Cerebellar cortex (tissue), 1 donor: ENCODE measurements at places on chromosomes 2 and 18.

DNA sequence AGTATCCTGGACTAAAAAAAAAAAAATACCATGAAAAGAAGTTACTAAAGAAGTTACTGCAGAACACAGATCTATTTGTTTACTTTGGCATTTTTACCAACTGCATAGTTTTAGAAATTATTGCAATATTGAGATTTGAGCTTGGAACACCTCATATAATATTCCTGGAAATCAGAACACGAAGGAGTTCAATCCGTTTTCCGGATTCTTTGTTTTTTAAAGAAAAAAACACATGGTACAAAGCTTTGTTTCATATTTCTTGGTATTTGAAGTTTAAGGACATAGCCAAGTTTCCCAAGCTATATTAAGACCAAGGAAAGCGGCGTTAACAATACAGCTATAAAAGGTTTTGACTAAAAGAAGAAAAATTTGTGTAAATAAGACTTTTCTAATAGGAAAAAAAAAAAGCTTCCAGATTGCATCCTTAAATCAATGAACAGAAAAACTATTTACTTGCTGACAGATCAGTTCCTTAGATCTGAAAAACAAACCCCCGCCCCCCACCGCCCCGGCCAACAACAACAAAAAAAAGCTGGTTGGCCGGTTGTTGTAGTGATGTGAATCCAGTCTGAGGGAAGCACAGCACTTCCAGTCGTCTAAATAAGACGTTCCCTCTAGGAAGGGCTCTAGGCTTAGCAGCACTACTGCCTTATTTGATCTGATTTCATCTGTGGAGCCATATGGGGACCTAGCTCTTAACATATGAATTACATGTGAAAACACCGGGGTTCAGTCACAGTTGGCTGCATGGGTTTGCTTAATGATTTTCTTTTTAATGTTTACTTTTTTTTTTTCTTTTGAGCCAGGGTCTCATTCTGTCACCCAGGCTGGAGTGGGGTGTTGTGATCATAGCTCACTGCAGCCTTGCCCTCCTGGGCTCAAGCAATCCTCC, 2.5 kb upstream of the RHOB start:
- peak; percentile 63 for DNase-seq

GRCh38 chr2:204538182-204539018, 6.9 kb upstream of the PARD3B start:
- no peak for DNase-seq

DNA sequence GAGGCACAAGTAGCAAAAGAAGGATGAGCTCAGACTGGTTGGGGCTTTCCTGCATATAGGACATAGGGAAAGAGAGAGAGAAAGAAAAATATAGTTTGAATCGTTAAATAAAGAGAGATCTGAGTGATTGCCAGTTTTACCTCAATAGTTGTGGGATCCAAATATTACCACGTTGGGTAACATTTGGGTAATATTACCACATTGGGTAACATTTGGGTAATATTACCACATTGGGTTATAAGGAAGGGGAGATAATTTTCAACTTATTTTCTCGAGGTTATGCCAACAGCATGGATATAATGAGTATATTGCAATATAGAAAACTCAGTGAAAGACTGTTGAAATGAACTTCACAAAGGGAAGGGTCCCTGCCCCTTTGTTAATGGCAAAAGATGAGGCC, 20.7 kb downstream of the SP140 start:
- DNase-seq, result no peak

DNA sequence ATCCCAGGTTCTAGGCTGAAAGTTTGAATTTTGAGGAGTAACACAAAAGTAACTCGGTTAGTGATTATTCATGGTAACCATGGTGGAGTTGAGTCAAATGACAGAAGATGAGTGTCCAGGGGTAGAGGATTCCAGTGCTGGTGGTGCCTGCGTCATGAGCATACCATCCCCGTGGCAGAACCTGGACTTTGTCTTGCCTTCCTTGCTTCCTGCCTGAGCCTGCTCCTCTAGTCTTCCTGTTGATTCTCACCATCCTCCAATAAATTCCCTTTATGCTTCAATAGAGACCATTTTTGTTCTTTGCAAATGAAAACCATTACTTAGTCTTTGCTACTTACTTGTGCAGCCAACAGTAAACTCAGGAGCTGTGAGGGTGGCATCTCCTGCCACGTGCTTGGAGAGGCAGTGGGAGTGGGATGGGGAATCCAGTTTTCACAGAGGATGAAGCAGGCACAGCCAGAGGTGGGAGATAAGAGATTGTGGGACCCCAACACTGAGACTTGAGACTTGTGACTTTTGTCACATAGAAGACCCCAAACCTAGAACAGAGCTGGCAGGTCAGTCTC, 4.1 kb upstream of the YES1 start:
- no peak for DNase-seq

- DNase-seq, result no peak
These were observed 54.9 kb downstream of the TMEFF2 start for GRCh38 chr2:192139813-192140212.

DNA sequence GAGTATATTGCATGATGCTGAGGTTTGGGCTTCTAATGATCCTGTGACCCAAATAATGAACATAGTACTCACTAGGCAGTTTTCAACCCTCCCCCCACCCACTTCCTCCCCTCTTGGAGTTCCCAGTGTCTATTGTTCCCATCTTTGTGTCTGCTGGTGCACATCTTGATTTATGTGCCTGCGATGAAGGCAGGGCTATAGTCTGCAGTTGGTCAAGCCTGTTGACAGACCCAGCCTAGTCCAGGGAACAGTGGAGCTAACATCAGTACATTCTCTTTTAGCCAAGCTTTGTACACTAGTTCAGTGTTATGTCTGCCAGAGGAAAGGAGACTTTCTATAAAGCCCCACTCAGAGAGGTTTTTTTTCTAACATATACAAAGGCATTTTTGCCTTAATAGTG, 287.6 kb downstream of the CPS1 start:
- no peak for DNase-seq

DNA sequence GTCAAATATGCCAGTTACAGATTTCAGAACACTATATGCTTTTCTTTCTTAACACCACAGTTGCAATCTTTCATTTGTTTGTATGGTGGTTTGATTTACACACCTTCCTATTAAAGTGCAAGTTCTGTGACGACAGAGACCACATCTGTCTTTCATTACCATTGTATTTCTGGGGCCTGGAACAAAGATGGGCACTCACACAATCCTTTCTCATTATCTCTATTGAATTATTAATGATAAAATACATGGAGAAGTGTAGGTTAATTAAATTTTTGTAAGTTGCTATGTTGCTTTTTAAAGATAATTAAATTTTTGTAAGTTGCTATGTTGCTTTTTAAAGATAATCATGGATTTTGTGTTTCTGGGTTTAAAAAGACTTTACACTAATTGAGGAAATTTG, 79.9 kb downstream of the KCTD18 start:
- DNase-seq, result no peak

DNA sequence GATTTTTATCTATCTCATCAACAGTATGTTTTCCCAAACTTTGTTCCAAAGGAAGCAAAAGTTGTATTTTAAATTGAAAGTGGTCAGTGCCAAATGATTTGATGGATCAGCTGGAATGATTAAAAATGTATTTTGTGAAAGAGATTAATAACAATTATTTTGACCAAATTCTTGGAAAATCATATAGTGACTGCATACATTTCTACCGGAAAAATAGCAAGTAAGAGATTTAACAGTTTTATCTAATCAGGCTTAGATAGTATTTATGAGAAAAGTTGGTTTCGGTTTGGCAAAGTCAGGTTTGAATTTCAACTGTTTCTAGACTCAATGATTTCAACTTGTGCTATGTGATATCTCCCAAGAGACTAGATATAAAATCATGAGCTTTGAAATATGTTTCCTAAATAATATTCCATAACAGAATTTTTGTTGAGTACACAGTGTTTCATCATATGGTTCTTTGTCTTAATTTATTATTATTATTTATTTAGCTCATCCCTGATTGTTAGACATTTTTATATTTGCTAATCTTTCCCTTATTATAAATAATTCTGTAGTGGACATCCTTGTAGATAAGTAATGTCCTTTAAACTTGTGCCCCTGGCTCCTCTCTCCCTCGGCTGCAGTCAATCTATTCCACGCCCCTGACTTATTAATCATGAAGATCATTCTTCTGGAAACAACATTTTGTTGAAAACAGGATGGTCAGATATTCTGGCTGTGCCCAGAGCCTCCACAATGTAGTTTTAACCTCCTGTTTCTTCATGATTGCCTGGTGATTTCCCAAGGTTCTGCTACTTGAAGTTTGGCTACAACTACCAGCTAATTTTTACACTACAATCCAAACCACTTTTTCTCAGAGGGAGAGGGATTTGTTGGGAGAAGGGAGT, 520.7 kb upstream of the TCF4 start:
- DNase-seq, result no peak

DNA sequence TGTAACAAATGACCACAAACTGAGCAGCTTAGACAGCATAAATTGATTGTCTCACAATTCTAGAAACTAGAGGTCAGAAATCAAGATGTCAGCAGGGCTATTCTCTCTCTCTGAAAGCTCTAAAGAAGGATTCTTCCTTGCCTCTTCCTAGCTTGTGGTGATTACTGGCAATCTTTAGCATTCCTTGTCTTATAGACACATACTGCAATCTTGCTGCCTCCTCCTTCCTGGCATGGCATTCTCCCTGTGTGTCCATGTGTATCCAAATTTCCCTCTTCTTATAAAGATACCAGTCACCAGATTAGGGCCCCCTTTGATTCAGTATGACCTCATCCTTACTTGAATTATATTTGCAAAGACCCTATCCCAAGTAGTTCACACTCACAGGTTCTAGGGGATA, 2.3 kb downstream of the ASB3 start:
- DNase-seq, result no peak

GRCh38 chr2:74444498-74445318, 3.0 kb upstream of the RTKN start:
- DNase-seq, result no peak

DNA sequence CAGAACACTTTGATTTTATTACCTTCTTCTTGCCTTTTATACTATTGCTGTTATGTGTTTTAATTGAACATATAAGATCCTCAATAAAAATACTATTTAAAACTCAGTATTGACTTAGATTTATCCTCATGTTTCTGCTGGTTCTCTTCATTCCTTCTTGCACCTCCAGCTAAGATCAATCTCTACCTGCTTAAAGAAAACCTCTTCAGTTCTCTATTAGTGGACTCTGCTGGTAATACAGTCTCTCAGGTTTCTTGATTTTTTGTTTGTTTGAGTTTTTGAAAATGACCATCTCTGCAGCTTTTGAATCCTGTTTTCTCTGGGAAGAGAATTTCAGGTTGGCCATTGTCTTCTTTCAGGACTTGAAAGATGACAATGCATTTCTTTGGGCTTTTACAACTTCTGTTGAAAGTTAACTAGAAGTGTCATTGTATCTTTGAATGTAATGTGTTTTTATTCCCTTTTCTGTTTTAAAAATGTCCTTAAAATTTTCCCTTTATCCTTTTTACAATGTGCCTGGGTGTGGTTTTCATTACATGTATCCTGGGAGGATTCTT, 29.8 kb upstream of the TMEM131 start:
- DNase-seq, result no peak

- no peak for DNase-seq
These were observed 4.1 kb upstream of the VRK2 start for GRCh38 chr2:58042486-58042970.

DNA sequence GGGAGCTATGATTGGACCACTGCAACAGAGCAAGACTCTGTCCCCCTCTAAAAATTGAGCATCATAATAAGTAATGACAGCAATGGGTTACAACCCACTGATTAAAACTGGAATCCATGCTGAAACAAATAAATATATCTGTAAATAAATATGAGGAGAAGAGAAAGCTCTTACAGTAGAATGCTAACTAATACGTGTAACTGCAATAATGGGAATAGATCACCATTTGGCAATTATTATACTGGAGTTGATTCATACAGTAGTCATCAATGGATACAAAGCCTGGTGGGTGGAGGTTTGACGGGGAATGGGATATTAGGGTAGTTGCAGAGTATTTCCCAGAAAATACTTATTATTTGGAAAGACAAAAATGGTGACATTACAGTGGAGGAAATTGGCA, 6.1 kb upstream of the INO80B start:
- no peak for DNase-seq

DNA sequence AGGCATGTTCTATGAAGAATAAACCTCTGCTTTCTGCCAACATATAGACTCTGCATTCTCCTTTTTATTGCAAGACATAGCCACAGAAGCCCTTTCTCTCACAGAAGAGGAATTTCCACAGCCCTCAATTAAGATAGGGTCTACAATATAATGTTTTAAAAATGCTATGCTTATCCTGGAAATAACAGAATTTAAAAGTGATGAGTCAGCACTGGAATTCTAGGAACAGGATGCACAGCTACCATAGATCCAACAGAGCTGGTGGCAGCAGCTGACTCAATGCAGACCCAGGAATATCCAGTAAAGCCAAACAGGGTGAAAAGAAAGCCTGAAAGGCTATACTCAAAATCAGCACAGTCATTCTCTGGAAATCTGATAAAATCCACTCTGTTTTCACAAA, 866.9 kb downstream of the TRIB2 start:
- no peak for DNase-seq

DNA sequence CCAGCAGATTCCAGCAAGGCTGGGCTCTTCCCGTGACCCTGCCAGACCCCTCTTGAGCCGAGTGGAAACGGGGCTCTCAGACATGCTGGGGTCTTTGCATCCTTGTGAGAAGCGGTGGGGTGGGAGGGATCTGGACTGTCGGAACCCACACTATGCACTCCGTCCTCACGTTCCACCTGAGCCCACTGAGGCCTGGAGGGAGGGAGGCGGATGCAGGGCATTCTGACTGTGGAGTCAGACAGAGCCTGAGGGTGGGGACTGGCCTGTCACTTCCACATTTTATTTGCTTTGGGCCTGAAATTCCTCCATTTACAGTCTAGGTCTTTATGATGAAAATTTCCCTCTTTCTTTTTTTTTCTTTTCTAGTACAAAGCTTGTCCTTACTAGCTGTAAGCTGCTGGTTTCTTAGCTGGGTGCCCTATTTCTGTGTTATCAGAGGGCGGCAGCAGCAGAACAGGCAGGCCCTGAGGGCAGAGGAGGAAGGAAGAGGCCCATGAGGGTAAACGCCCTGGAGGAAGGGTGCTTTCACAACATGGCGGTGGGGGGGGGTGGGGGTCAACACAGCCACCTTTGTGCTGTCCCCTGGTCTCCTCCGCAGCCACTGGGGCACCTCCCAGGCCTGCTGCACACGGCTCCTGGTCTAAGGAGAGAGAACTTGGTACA, 373.5 kb upstream of the MYT1L start:
- no peak for DNase-seq

- no peak for DNase-seq
These were observed 42.4 kb upstream of the EFEMP1 start for GRCh38 chr2:55965966-55966365.

DNA sequence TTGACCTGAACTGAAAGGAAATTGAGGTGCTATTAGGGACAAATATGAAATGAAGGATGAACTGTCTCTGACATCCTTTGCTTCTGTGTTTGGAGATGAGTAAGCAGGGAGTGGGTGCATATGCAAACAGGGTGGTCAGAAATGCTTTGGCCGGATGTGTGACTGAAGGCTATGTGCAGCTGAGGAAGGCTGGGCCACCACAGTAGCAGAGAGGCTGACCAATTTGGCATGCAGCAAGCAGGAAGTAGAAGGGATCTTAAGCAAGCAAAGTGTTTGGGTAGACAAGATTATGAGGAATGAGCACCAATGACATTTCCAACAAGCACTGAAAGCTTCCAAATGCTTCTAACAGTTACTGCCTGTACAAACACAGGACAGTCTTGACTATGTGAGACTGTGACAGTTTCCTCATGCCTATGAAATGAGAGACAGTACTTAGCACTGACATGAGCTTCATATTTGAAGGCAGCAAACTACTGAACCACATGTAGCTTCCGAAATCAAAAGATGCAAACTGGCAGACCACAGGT, 3.3 kb upstream of the ACTR3 start:
- DNase-seq, result no peak

GRCh38 chr2:166700079-166700478, 188.2 kb upstream of the XIRP2 start:
- DNase-seq, result no peak
